ENCODE measurements at places on chromosomes 3 and 15. TPM values are rescaled to one million over a fixed set of nuclear protein-coding genes. Genes with fewer than 3 reads are reported as not detected.

Gene PARP16
- total RNA-seq: 7.7 TPM

- peak; percentile 63 for DNase-seq
- H3K4me1 ChIP-seq: no peaks in the 10 kb centered on the region
- H3K36me3 ChIP-seq: no peaks in the 10 kb centered on the region
- no peaks in the 10 kb centered on the region for H3K27me3 ChIP-seq
Observed at GRCh38 chr15:100909565-100909964, 9.6 kb upstream of the LRRK1 start.

GRCh38 chr3:55906896-55907295, 419.8 kb upstream of the WNT5A start:
- DNase-seq: no peak
- no peaks in the 10 kb centered on the region for H3K4me1 ChIP-seq
- no peaks in the 10 kb centered on the region for H3K36me3 ChIP-seq
- no peaks in the 10 kb centered on the region for H3K27me3 ChIP-seq
- H3K4me3 ChIP-seq: no peak overlapping the region

GRCh38 chr15:41578736-41579383, 19.8 kb downstream of the TYRO3 start:
- H3K4me1 ChIP-seq: no peaks in the 10 kb centered on the region
- H3K27me3 ChIP-seq: no peaks in the 10 kb centered on the region
- peak; percentile 83 for DNase-seq
- H3K4me3 ChIP-seq: no peak overlapping the region
- no peak overlapping the region for H3K27ac ChIP-seq

DNA sequence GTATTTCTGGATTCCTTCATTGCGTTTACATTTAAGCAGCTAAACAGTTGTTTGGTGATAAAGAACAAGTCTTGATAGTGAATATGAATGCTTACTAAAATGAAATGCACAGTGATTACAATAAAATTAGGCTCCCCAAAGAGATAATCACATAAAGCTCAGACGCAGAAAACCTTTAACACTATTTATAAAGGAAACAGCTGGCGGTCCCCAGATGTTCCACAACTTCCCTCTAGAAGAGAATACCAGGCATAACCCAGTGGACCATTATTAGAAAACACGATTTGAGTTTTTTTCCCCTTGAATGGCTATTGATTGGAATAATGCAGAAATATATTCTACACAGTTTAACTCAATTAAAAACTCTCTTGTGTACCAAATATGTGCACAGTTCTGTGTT, 573.2 kb downstream of the DIPK2A start:
- no peak overlapping the region for H3K27ac ChIP-seq
- peak; percentile 24 for DNase-seq
- no peaks in the 10 kb centered on the region for H3K36me3 ChIP-seq
- no peak overlapping the region for H3K4me3 ChIP-seq
- peaks cover 12% of the 10 kb centered on the region for H3K4me1 ChIP-seq

DNA sequence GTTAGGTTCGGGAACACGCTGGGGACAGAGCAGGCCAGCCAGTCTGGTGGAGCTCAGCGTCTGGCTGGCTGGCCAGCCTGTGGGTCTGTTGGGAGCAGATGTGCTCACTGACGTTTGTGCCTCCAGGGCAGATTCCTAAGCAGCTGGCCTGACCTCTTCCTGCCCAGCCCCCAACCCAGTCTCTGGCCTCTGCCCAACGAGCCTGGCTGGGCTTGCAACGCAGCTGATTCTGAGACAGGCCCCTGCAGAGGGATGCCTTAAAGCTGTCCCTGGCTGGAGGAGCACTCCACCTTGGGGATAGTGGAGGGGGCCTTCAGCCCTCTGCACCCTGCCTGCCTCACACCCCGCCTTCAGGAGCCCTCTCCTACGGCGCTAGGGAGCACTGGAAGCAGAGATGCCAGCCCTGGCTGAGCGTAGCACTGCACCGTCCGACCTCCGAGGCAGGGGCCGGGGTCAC, 46.0 kb downstream of the KLF13 start:
- peak; percentile 68 for DNase-seq
- H3K27ac ChIP-seq: peak overlapping the region; percentile 34
- H3K36me3 ChIP-seq: peaks cover 5% of the 10 kb centered on the region
- no peak overlapping the region for H3K4me3 ChIP-seq
- peaks cover 44% of the 10 kb centered on the region for H3K4me1 ChIP-seq

GRCh38 chr3:142560118-142560517, 18.4 kb downstream of the ATR start:
- H3K36me3 ChIP-seq: peaks cover 4% of the 10 kb centered on the region
- no peak overlapping the region for H3K4me3 ChIP-seq
- no peak overlapping the region for H3K27ac ChIP-seq
- DNase-seq: no peak
- H3K4me1 ChIP-seq: no peaks in the 10 kb centered on the region

DNA sequence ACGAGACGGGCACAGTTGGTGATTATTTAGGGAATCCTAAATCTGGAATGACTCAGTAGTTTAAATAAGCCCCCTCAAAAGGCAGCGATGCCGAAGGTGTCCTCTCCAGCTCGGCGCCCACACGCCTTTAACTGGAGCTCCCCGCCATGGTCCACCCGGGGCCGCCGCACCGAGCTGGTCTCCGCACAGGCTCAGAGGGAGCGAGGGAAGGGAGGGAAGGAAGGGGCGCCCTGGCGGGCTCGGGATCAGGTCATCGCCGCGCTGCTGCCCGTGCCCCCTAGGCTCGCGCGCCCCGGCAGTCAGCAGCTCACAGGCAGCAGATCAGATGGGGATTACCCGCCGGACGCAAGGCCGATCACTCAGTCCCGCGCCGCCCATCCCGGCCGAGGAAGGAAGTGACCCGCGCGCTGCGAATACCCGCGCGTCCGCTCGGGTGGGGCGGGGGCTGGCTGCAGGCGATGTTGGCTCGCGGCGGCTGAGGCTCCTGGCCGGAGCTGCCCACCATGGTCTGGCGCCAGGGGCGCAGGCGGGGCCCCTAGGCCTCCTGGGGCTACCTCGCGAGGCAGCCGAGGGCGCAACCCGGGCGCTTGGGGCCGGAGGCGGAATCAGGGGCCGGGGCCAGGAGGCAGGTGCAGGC, 318.0 kb downstream of the FGF12 start:
- peaks cover 64% of the 10 kb centered on the region for H3K27me3 ChIP-seq
- peaks cover 3% of the 10 kb centered on the region for H3K4me1 ChIP-seq
- H3K36me3 ChIP-seq: no peaks in the 10 kb centered on the region
- H3K4me3 ChIP-seq: peak overlapping the region; percentile 43
- H3K27ac ChIP-seq: peak overlapping the region; percentile 73

Measured in lung (tissue), 17 donors.